ENCODE measurements at places on chromosomes 12 and 14. TPM values are rescaled to one million over a fixed set of nuclear protein-coding genes. Genes with fewer than 3 reads are reported as not detected.

Gene DLGAP5
- 58.2 TPM for total RNA-seq

Gene HOXC5
- total RNA-seq = not detected

Gene KCNK13
- total RNA-seq = not detected

Gene LALBA
- not detected for total RNA-seq

DNA sequence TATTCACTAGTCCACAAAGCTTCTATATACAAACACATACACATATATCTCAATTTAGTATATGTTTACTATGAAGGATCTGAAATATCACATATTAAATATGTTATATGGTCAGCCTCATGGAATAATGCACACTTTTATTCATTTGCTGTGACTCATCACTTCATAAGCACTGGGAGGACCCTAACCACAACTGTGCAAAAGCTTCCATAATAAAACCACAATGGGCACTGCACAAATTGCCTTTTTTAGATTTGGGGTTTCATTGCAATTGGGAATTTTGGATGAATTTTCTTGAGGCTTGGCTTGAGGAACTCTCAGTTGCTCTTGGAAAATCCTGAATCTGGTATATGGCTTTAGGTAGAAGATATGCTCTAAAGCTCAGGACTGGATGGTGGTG, 399.4 kb downstream of the C12orf75 start:
- no peak overlapping the region for H3K4me3 ChIP-seq
- H3K27ac ChIP-seq = no peak overlapping the region
- H3K36me3 ChIP-seq = no peaks in the 10 kb centered on the region
- no peak for DNase-seq
- H3K4me1 ChIP-seq = no peaks in the 10 kb centered on the region
- H3K27me3 ChIP-seq = no peaks in the 10 kb centered on the region

GRCh38 chr12:13390381-13390861, 193.9 kb downstream of the EMP1 start:
- H3K4me3 ChIP-seq = no peak overlapping the region
- no peaks in the 10 kb centered on the region for H3K36me3 ChIP-seq
- H3K27me3 ChIP-seq = no peaks in the 10 kb centered on the region

GRCh38 chr14:60506462-60506984, 2.4 kb upstream of the SIX6 start:
- no peak overlapping the region for H3K27ac ChIP-seq
- H3K27me3 ChIP-seq = peaks cover 89% of the 10 kb centered on the region
- H3K36me3 ChIP-seq = peaks cover 2% of the 10 kb centered on the region
- DNase-seq = no peak
- peaks cover 15% of the 10 kb centered on the region for H3K4me1 ChIP-seq

DNA sequence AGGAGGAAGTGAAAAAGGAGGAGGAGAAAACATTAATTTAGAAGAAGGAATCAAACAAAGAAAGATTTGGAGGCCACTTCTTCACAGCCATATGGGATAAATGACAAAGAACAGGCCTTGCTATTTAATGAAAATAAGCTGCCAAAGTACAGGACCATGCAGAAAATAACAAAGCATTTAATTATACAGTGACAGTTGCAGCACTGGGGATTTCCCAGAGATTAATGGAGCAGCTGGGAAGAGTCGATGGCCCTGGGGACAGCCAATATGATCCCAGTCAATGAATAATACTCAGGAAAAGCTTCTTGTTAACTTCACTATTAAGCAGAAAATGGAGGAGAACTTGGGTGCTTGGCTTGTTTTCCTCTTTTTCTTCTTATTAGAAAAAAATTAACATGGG, 34.6 kb downstream of the RERG start:
- no peaks in the 10 kb centered on the region for H3K36me3 ChIP-seq
- no peaks in the 10 kb centered on the region for H3K4me1 ChIP-seq
- peaks cover 5% of the 10 kb centered on the region for H3K27me3 ChIP-seq
- no peak overlapping the region for H3K27ac ChIP-seq
- DNase-seq = no peak
- H3K4me3 ChIP-seq = no peak overlapping the region

DNA sequence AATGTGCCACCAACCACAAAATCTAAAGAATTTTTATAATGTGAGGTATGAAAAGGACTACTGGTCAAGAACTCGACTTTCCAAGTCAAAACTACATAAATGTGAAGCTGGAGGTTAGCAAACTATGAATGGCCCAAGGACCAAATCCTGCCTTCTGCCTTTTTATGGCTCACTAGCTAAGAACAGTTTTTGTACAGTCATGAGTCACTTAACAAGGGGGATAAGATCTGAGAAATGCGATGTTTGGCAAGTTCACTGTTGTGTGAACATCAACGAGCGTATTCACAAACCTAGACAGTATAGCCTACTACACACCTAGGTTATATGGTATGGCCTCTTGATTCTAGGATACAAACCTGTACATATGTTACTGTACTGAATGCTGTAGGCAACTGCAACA, 28.2 kb downstream of the FERMT2 start:
- no peaks in the 10 kb centered on the region for H3K36me3 ChIP-seq
- no peaks in the 10 kb centered on the region for H3K27me3 ChIP-seq

GRCh38 chr12:119748497-119748896, 80.6 kb downstream of the PRKAB1 start:
- H3K4me3 ChIP-seq = no peak overlapping the region
- no peak overlapping the region for H3K27ac ChIP-seq
- H3K4me1 ChIP-seq = no peaks in the 10 kb centered on the region
- peaks cover 40% of the 10 kb centered on the region for H3K36me3 ChIP-seq
- no peaks in the 10 kb centered on the region for H3K27me3 ChIP-seq

DNA sequence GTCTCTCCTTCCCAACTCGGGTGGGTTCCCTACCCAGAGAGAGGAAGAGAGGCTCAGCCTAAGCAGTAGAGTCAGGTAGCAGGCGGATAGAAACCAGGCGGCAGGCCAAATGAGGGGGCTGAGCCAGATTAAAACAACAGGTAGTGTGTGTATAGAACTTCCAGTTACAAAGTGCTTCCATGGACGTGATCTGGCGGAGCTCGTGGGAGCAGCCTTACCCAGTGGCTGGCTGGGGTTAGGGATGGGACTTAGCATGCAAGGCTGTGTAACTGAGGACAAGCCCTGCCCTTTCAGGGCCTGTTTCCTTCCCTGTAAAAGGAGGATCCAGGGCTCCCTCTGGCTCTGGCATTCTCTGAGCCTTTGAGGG, 8.3 kb downstream of the KRT80 start:
- no peaks in the 10 kb centered on the region for H3K36me3 ChIP-seq
- no peak overlapping the region for H3K27ac ChIP-seq
- no peak overlapping the region for H3K4me3 ChIP-seq
- DNase-seq = no peak
- H3K27me3 ChIP-seq = no peaks in the 10 kb centered on the region

- H3K4me3 ChIP-seq = no peak overlapping the region
- no peaks in the 10 kb centered on the region for H3K4me1 ChIP-seq
- DNase-seq = no peak
- H3K27ac ChIP-seq = no peak overlapping the region
Measured at GRCh38 chr14:92978229-92979021, 55.5 kb downstream of the CHGA start.

- no peak overlapping the region for H3K4me3 ChIP-seq
- H3K36me3 ChIP-seq = no peaks in the 10 kb centered on the region
- no peaks in the 10 kb centered on the region for H3K27me3 ChIP-seq
Measured at GRCh38 chr12:87384226-87384625, 645.0 kb downstream of the C12orf50 start.

- H3K27me3 ChIP-seq = no peaks in the 10 kb centered on the region
- peak overlapping the region; percentile 92 for H3K4me3 ChIP-seq
- no peaks in the 10 kb centered on the region for H3K36me3 ChIP-seq
- no peak for DNase-seq
- peaks cover 98% of the 10 kb centered on the region for H3K4me1 ChIP-seq
Measured at GRCh38 chr12:64669270-64669842, 59.1 kb downstream of the RASSF3 start.

DNA sequence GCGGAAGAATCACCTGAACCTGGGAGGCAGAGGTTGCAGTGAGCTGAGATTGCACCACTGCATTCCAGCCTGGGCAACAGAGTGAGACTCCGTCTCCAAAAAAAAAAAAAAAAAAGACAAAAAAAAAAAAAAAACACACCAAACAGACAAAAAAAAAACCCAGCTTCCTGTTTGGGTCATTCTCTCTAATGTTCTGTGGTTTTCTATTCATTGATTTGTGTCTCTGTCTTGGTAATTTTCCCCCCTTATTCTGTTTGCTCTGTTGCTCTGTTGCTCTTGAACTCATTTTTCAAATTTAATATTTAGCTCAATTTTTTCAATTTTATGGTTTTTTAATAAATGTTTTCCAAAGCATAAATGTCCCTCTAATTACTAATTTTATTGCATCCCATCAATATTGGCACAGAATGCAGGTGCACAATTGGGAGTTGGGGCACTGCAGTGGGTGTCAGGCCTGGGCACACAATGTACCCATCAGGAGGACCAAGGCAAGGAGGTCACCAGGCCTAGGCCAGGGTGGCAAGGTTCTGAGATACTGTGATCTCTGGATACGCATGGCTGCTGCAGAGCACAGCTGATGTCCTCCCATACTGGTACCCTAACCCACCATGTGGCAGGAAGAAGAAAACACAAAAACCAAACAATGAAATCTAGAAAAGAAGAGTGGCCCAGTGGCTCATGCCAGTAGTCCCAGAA, 8.0 kb upstream of the GNPTAB start:
- H3K36me3 ChIP-seq = no peaks in the 10 kb centered on the region
- H3K27me3 ChIP-seq = no peaks in the 10 kb centered on the region
- no peak overlapping the region for H3K27ac ChIP-seq
- DNase-seq = no peak
- peaks cover 9% of the 10 kb centered on the region for H3K4me1 ChIP-seq

DNA sequence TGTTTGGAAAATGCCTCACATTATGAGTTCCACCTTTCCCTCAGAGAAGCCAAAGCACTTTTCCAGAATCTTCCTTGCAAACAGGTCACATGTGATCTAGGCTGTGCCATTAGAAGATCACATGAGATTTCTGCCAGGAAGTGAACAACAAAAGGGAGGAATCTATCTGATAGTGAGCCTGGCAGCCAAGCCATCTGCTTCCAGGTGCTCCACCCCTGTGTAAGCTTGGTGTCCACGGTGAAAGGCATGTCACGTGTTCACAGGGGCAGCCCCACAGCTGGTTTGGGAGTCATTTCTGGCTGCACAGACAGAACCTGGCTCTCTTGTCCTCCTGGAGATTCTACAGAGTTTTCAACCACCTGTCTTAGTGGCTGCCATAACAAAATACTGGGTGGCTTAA, 3.5 kb upstream of the KSR2 start:
- peaks cover 11% of the 10 kb centered on the region for H3K36me3 ChIP-seq
- peaks cover 6% of the 10 kb centered on the region for H3K4me1 ChIP-seq
- peaks cover 54% of the 10 kb centered on the region for H3K27me3 ChIP-seq
- no peak overlapping the region for H3K4me3 ChIP-seq
- no peak for DNase-seq

- no peak for DNase-seq
- H3K4me1 ChIP-seq = no peaks in the 10 kb centered on the region
- H3K27me3 ChIP-seq = no peaks in the 10 kb centered on the region
- H3K36me3 ChIP-seq = no peaks in the 10 kb centered on the region
- H3K4me3 ChIP-seq = no peak overlapping the region
- H3K27ac ChIP-seq = no peak overlapping the region
Measured at GRCh38 chr14:82192387-82192786, 658.7 kb upstream of the SEL1L start.

GRCh38 chr12:126492181-126492580, 1426.9 kb downstream of the AACS start:
- H3K4me1 ChIP-seq = no peaks in the 10 kb centered on the region
- no peak overlapping the region for H3K27ac ChIP-seq
- no peak for DNase-seq
- H3K36me3 ChIP-seq = peaks cover 1% of the 10 kb centered on the region

DNA sequence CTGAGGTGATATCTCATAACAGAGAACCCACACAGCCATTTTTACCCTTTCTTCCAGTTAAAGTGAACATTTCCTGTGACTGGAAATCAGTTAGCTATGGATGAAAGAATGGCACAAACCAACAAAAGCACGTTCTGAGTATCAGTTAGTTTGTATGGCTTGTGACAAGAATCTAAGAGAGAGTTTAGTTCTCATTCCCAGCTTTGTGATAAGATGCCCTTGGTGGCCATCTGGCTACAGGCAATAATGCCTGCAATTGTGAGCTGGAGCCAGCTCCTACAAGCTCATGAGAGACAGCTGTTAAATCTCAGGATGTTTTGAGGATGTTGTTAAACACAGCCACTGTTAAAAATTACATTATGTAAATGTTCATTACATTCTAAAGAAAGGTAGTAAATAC, 122.0 kb upstream of the FRMD6 start:
- no peak overlapping the region for H3K4me3 ChIP-seq
- H3K27me3 ChIP-seq = no peaks in the 10 kb centered on the region
- H3K4me1 ChIP-seq = no peaks in the 10 kb centered on the region
- no peaks in the 10 kb centered on the region for H3K36me3 ChIP-seq
- H3K27ac ChIP-seq = no peak overlapping the region

DNA sequence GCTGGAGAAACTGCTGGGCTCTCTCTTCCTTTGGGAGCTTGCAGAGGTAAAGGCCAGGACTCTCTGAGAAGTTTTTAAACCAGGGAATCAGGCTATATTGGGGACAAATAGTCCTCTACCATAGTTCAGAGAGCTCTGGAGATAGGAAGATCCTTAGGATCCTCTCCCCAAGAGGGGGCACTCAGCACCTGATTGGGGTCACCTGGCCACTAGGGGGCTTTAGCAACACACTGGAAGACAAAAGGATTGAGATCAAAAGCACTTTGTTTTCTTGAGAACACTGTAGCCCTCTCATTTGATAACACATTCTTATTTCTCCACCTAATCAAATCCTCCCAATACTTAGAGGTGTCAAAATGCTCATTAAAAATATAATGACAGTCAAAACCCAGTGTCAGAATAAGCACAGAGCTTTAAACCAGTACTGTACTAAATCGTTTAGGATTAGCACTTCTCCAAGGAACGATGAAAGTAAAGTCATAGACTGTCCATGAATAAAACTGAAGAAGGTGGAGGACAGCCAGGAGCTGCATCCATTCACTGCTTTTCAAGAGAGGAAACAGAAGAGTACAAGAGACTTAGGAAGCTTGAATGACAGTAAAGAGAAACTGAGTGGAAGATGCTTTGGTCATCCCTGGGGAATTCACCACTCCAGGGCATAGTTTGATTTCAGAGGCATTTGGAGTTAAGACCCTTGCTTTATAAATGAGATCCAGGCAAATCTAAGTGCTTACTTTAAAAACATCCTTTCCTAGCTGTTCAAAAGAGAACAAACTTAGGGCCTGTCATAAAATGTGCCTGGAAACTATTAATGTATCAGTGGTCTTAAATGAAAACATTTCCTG, 26.5 kb downstream of the BMP4 start:
- peak; percentile 39 for DNase-seq
- H3K4me1 ChIP-seq = no peaks in the 10 kb centered on the region
- no peak overlapping the region for H3K27ac ChIP-seq
- no peaks in the 10 kb centered on the region for H3K36me3 ChIP-seq
- peaks cover 5% of the 10 kb centered on the region for H3K27me3 ChIP-seq
- no peak overlapping the region for H3K4me3 ChIP-seq

- no peak for DNase-seq
- no peak overlapping the region for H3K4me3 ChIP-seq
- H3K4me1 ChIP-seq = no peaks in the 10 kb centered on the region
- no peak overlapping the region for H3K27ac ChIP-seq
- H3K27me3 ChIP-seq = peaks cover 25% of the 10 kb centered on the region
Measured at GRCh38 chr12:114420944-114421335, 15.0 kb upstream of the TBX5 start.

- H3K27me3 ChIP-seq = peaks cover 32% of the 10 kb centered on the region
- H3K4me1 ChIP-seq = peaks cover 25% of the 10 kb centered on the region
- no peak overlapping the region for H3K4me3 ChIP-seq
- H3K36me3 ChIP-seq = no peaks in the 10 kb centered on the region
Measured at GRCh38 chr12:27555925-27556778, 32.1 kb downstream of the PPFIBP1 start.
